ENCODE measurements at places on chromosomes 6 and 20.

DNA sequence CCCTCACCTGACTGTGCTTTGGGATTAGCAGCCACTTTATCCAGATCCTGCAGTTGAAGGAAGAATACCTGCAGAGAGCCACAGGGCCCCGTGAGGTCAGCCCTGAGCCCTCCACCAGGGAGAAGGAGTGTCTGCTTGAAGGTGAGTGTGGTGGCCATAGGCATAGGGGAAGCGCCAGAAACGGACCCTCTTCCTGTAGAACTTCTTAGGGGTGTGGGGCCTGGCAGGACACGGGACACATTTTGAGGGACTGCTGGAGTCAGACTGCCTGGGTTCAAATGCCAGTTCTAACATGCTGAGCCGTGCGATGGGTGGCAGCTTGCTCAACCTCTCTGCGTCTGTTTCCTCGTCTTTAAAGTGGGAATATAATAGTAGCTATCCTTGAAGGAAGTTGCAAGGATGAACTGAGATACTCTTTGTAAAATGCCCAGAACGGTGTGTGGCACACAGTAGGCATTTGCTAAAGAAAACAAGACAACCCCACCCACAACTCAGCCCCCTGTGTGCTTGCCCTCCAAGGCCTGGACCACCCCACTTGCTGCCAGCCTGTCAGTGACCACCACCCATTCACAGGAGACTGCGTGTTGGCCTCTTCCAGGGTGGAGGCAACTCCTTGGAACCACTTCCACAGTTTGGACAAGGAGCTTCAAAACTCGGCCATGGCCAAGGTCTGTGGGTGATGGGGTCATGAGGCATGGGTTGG is 4.8 kb upstream of the BAK1 start:
- DNase-seq: no peak

GRCh38 chr6:71544028-71544427 is 255.4 kb downstream of the OGFRL1 start:
- no peak for DNase-seq

DNA sequence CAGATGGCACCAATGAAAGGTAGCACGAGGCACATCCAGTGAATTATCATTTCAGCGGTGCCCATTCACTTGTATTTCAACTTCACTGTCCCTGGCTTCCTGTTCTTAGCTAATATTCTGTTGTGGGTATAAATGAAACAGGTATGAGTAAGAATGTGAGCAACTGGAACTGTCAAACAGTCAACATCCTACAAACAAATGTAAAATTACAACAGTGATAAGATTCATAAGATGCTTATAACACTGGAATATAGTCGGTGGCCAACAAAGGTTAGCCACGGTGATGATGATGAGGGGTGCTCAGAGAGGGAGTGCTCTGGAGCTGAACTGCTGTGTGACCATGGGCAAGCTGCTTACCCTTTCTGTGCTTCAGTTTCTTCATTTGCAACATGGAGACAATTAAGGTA is 74.9 kb upstream of the TOX2 start:
- DNase-seq: no peak

DNA sequence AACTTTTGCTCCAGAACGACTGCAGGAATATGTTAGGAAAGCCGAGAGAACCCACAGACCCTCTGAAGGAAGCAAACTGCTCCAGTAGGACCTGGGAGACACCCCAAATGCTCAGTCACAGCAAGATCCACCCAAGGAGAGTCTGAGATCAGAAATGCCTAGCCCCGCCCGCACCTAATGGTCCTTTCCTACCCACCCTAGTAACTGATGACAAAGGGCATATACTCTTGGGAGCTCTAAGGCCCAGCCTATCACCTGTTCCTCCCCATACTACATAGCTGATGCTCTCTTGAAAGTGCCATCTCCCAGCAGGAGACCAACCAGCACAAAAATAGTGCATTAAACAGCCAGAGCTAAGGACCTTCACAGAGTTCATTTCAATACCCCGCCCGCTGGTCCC is 67.6 kb downstream of the CD2AP start:
- no peak for DNase-seq

DNA sequence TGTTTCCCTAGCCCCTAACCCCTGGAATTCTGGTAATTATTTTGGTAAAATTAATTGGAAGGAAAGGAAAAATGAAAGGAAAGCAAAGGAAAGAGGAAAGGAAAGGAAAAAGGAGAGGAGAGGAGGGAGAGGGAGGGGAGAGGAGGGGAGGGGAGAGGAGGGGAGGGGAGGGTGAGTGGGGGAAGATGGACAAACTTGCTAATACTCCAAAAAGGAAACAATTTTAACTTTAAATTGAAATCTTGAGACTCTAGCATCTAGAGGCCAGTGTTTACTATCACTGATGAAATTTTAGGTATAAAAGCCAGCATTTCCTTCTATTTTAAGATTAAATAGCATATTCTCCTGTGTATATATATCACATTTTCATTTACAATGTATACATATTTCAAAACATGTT is 156.5 kb downstream of the COL12A1 start:
- no peak for DNase-seq

- no peak for DNase-seq
Measured at GRCh38 chr6:98514796-98515195, 319.6 kb upstream of the POU3F2 start.

GRCh38 chr20:35066194-35066593 is 26.4 kb downstream of the TRPC4AP start:
- DNase-seq: no peak

DNA sequence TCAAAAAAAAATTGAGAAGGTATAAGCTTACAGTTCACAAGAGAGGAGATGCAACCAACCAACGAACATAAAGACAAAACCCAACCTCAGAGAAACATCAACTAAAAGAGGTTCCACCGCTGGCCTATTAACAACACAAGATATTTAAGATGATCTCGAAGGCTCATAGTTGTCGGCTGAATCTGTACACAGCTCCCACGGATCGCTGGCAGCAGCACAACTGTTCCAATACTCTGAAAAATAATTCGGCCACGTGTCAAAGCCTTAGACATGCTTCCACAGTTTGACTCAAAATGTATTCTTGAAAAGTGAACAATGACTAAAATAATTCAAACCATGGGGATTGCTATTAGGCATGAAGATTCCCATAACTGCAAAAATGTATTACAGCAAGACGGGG is 13.7 kb downstream of the EXOC2 start:
- no peak for DNase-seq

DNA sequence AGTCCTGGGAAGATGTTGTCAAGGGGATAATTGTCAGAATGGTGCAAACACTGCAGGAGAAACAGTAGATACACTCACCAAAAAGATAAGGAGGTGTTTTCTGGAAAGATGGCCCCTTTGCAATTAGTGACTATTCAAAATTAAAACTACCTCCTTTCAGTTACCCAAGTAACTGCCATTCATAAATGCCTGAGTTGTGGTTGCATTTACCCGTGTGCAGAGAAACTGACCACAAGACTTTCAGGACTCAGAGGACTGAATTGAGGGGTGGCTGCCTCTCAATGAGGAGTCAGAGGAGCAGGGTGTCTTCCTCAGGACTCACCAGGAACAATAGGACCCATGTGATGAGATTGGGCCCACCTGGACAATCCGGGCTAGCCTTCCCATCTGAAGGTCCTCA is 39.0 kb downstream of the GCM1 start:
- DNase-seq: no peak

DNA sequence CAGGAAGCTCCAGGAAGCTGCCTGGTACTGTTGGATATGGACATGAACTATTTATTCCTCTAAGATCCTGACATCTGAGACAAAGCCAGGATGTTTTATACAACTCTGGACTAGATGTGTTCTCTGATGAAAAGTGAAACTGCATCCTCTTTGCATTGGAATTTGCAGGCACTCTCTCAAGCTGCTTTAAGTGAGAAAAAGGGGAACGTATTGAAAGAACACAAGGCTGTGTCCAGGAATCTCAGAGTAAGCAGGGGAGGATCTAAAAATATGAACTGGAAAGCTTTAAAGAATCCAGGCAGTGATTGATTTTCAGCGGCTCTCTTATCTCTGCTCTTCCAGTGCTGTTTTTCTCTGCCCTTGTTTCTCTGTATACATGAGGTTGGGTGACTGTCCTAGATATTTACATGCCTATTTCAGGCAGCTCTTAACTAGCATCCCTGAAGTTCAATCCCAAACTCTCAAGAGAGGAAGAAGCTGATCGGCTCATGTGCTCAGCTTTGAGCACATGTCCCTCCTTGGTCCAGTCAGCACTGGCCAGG is 193.8 kb downstream of the PLCB4 start:
- no peak for DNase-seq

- no peak for DNase-seq
Measured at GRCh38 chr6:31386977-31387376, 16.4 kb upstream of the MICA start.

GRCh38 chr6:31308845-31309175 is 36.9 kb upstream of the HLA-C start:
- no peak for DNase-seq

DNA sequence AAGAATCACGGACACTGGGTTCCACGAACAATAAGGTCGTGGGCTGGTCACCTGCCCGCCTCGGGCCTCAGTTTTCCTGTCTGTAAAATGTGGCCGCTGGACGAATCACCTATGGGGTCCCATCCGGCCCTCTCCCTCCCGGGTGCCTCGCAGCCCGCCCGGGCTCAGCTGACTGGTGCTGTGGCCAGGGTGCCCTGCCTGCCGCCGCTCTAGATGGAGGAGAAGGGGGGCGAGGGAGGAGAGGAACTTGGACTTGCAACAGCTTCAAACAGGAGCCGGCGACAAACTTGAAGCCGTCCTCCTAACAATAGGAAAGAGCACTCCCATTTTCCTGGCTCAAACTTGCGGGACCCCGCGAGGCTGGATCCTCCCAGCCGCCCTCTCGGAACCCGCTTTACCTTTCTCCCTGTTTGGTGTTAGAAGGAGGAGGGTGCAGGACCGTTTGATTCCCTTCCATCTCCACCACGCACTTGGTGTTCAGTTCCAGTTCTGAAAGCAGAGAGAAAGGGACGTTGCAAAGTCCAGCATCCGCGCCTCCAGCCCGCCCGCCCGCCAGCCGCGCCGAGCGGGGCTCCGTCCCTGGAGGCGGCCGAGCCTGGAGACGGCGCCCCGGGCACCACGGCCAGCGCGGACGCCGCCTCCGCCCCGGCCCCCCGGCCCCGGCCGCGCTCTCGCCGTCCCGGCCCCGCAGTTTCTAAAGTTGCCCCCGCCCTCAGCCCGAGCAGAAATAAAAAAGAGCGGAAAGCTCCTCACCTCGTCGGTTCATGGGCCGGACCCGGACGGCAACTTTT is 584 bp downstream of the KIF13A start:
- no peak for DNase-seq

GRCh38 chr20:18585134-18585533 is 2.7 kb upstream of the DTD1 start:
- no peak for DNase-seq

- no peak for DNase-seq
Measured at GRCh38 chr6:108417027-108417426, 122.2 kb downstream of the AFG1L start.

DNA sequence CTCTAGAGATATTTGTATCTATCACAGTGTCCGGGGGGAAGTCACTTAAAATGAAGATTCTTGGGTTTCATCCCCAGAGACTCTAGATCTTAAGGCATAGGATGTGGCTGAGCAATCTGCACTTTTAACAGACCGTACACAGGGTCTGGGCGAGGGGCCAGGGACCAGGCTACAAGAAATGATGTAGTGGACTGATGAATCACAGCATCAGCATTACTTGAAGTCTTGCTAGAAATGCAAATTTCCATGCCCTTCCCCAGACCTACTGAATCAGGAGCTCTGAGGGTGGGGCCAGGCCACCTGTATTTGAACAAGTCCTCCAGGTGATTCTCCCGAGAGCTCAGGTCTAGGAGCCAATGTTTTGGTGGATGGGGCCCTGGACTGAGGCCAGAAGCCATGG is 168.4 kb downstream of the DOK5 start:
- DNase-seq: no peak
